A172 (cell line): ENCODE measurements at places on chromosomes 11 and 22. TPM values are rescaled to one million over a fixed set of nuclear protein-coding genes. Genes with fewer than 3 reads are reported as not detected.

The VWCE gene
- 0.05 TPM in 1 of 2 replicates, not detected in the other for total RNA-seq

The PAX6 gene
- total RNA-seq = 0.14 and 2.3 TPM in 2 replicates

The MUC2 gene
- not detected in 2 replicates for total RNA-seq

The MUC6 gene
- total RNA-seq = not detected in 2 replicates

The GDPD4 gene
- not detected in 2 replicates for total RNA-seq

The CD6 gene
- total RNA-seq = not detected in 2 replicates

The TENM4 gene
- 0.19 and 0.91 TPM in 2 replicates for total RNA-seq

The ROM1 gene
- total RNA-seq = 3.4 and 6.4 TPM in 2 replicates

The PVALB gene
- total RNA-seq = 1.2 TPM in 1 of 2 replicates, not detected in the other

- peak; percentile 69 for DNase-seq
These were observed 100.1 kb downstream of the RDX start for GRCh38 chr11:110196241-110196754.

GRCh38 chr22:39943337-39943736 is 16.9 kb upstream of the TMA7B start:
- no peak for DNase-seq

DNA sequence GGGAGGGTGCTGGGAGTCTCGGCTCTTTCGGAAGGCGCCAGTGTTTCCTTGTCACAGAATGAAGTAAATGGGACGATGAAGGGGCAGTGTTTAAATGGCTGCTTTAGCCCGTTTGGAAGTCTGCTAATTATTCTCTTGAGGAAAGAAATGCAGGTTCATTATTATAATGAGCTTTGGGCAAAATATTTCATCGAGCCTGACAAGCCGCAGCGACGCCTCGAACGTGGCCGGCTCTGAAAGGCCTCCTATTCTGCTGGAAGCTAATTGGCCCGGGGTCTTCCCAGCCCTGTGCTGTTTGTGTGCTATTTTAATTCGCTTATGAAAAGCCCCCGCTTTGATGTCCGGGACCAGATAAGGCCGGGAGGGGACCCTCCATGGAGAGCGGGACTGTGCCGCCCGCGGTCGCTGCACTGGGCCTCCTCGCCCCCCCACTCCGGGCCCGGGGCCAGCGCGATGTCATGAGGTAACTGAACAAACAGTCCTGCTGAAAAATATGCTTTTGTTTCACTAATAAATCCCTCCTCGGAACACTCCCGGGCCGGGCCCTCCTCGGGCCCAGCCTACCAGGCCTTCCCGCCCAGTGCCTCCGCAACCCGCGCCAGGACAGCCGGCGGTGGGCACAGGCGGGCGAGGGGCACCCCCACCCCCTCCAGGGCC is 78.4 kb downstream of the CDKN1C start:
- no peak for DNase-seq

DNA sequence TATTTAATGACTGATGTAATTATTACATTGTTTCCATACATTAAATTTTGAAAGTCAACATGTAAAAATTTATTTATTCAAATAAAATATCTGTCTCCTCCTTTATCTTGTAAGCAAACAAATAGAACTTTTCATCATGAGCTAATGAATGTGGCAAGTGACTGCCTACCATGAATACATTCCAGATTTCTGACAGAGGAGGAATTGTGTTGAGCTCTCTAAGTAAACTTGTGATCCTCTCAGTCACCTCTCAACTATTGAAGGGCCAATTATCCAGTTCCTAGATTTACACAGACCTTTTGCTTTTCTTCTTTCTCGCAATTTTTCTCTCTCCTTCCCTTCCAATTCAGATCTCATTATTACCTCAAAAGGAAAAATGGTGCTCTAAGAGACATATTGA is 21.5 kb downstream of the PRRG4 start:
- DNase-seq = no peak

- no peak for DNase-seq
These were observed 6.9 kb upstream of the APOBEC3G start for GRCh38 chr22:39070186-39070585.

DNA sequence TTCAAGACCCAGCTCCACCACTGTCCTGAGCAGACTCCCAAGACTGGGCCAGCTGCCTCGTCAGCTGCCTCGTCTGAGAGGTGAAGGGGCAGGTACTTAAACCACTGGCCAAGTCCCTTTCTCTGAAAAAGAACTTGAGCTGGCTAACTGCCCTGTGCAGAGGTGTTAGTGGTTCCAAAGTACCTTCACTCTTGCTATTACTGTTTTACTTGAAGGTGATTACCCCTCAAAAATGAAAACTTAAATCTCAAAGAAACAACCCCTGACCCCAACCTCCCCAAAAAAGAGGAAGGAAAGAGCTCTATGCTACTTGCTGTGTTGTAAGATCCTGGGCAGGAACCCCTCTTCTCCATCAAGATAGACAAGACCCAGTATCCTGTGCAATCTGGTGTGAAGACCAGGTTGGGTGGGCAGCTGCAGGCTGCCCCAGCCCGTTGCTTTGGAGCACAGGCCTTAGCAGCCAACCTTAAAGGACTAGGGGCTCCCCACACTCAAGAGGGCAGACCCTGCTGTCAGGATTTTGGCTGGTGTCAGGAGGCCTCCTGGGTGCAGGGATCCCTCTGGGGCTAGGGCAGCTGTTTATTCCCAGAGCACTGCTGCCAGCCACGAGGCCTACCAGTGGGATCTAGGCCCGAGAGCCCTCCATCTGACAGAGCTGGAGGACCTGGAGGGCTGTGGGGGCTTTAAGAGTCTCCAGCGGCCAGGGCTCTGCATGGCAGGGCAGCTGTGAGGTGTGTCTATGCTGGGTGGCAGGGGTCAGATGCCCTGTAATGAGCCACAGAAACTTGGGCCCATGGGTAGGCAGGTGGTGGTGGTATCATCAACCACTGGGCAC is 13.0 kb downstream of the GUCD1 start:
- no peak for DNase-seq

- no peak for DNase-seq
These were observed 1679.3 kb downstream of the LRRC4C start for GRCh38 chr11:39780131-39780530.

GRCh38 chr11:17750801-17751165 is 16.2 kb downstream of the KCNC1 start:
- DNase-seq = no peak

- no peak for DNase-seq
These were observed 14.3 kb upstream of the TOLLIP start for GRCh38 chr11:1323774-1324173.

- no peak for DNase-seq
These were observed 59.8 kb downstream of the SYN3 start for GRCh38 chr22:32998373-32998772.

GRCh38 chr11:95100191-95100648 is 10.6 kb downstream of the ENDOD1 start:
- no peak for DNase-seq

DNA sequence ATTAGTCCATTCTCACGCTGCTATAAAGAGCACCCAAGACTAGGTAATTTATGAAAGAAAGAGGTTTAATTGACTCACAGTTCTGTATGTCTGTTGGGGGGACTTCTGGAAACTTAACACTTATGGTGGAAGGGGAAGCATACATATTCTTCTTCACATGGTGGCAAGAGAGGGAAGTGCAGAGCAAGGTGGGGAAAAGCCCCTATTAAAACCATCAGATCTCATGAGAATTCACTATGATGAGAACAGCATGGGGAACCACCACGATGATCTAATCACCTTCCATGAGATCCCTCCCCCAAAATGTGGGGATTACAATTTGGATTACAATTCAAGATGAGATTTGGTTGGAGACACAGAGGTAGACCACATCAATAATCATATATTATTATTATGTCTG is 25.7 kb downstream of the CEP57 start:
- no peak for DNase-seq

DNA sequence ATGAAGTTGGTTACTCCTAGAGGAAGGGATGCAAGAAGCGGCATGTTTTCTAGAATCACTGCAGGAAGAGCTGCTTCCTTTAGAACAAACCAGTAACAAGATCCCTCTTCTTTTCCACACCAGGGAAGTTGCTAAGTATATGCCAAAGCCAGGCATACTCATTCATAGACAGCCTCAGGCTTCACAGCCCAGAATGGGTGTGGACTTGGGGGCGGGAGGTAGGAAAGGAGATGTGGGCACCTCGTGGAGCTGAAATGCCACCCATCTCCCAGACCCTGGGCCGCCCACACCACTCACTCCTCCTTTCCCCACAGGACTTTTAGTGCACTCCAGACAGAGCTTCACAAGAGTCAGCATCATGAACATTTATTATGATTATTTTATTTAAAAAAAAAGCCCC is 16.0 kb upstream of the TMEM121B start:
- DNase-seq = no peak

DNA sequence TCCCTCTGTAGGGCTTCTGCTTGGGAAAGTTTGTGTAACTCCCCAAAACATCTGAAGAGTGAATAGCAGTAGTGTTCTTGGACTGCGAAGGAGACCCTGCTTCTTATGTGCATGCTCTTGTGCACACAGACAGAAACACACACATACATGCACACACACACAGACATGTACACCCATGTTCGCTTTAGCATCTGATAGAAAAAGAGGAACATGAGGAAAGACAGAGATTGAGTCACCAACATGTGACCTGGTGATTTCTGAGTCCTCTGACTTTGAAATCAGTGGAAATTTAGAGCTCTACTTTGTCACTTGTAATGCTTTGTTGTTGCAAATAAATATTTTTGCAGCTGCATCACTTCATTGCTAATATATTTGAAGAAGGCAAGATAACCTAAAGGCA is 23.8 kb downstream of the CD44 start:
- peak; percentile 59 for DNase-seq

GRCh38 chr11:66922551-66922950 is 35.6 kb downstream of the PC start:
- DNase-seq = no peak

GRCh38 chr22:21622011-21622918 is 7.6 kb downstream of the YDJC start:
- DNase-seq = no peak

- DNase-seq = peak; percentile 0
These were observed 361 bp downstream of the SRPRA start for GRCh38 chr11:126268361-126268707.
